NCI-H345 (cell line): ENCODE measurements at places on chromosomes 3 and 15.

DNA sequence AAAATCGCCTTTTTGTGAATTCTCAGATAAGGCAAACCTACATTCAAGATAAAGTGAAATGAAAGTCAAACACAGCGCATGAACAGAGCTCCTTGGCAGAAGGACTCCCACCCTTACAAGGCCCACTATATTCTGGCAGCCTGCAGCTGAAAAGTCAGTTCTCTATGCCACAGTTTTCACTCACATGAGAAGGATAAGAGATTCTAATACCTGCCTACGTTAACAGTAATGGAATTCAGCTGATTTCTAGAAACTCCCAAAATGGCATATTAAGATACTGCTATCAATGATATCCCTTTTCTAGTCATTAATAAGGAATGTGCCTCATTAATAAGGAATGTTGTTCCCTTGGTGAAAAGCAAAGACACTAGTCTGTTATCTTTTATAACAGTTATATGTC lies 27.0 kb downstream of the SLC30A4 start:
- no peak for DNase-seq

- DNase-seq: no peak
These were observed 93.8 kb upstream of the TGFBR2 start for GRCh38 chr3:30512576-30512975.

DNA sequence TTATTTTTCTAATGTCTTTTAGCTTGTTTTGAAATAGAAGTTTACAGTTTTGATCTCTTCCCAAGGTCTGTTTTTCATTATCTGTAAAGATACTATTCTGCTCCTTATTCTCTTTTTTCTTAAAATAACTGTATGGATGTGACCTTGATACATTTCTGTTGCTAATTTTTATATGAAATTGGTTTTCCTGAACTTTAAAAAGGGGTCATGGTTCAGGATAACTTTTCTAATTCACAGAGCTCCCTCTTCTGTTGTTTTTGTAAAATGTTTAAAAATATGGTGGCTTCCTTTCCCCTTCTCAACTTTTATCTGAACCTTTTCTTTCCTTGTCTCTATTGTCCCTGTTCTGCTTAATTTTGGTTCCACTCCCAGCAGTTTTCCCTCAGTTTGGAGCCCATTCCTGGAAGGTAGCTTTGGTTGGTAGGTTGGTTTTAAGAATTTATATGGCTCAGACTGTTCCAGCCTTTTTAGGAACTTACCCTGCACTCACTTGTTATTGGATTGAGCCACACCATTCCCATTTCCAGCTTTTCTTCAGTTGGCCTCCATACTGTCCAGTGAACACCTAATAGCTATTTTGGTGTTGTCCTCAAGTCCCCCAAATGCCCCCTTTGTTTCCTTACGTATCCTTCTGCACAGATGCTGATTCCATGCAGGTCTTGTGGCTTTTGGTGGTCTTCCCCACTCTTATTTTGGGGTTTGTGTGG lies 70.3 kb downstream of the SLMAP start:
- no peak for DNase-seq

- no peak for DNase-seq
These were observed 381.1 kb upstream of the RASGRP1 start for GRCh38 chr15:38945551-38946298.

DNA sequence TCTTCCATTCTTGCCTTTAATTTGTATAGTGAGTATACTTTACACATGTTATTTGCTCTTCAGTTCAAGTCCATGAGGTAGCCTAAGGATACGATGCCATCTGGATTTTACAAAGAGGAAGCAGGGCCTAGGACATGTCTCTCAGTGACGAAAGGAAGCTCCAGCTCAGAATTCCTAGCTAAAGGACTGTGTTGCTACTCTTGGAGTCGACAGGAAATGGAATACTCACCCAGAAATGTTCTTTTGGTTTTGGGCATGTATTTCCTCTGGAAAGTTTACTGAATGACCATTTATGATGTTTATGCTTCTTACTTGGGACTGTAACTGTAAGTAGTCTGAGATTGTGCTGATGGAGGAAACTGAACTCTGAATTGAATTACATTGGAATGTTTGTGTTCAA lies 12.5 kb downstream of the OXNAD1 start:
- no peak for DNase-seq

GRCh38 chr15:35595656-35596055 lies 49.7 kb upstream of the DPH6 start:
- DNase-seq: no peak
